Midbrain (tissue), 1 donor: ENCODE measurements at places on chromosomes 1 and 21.

- no peak for DNase-seq
Measured at GRCh38 chr1:209805341-209805781, 581 bp downstream of the IRF6 start.

DNA sequence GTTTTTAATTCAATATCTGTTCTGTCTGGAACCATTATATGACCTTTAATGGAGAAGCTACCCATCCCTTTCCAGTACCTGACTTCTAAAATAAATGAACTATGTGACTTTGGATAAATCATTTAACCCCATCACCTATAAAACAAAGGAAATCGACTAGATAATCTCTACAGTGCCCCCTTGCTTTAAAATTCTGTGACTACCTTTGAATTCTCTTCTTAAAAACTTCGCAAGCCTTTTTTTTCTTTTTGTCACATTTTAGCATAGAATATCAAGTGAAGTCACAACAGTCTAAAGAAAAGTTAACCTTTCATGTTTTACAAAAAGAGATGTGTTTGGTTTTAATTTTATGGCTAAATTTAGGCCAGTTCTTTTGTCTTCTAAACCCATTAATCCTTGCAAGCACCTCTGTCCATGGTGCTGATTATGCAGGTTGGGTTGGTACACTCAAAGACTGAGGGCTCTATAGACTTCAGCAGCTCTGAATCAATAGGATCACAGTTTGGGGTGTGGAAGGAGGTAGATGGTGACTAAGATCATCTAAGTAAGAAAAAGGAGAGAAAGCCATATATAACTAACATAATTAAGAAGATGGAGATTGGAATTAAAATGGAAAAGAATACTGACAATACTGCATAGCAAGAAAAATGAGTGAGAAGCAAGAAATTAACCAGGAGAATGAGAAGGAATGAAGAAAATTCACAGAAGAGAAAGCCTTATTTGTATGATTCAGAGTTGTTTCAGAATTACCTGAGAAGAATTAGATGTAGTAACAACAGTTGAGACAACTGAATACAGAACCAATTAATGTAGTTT is 59.2 kb downstream of the TBX15 start:
- no peak for DNase-seq

GRCh38 chr1:185438936-185439335 is 121.9 kb upstream of the IVNS1ABP start:
- no peak for DNase-seq

GRCh38 chr1:216020743-216021345 is 402.4 kb downstream of the USH2A start:
- DNase-seq: no peak

DNA sequence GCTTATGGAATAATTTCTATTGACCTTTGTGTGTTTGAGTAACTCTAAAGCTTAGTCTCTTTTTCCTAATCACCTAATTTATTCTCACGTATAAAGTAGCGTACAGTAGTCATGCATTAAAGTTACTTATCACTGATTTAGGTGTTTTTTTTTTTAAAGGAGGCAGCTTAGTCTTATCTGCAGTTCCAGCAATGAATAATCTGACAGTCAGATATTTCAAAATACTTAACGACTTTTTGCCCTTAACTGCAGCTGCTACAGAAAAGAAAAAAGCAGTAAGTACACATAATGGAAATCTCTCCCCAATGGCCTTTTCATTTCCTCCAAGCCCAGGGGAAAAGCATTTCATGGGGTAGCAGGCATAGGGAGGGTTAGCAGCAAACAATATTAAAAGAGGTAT is 54.6 kb downstream of the SLC35F3 start:
- DNase-seq: no peak

GRCh38 chr1:87208931-87209330 is 119.7 kb upstream of the LMO4 start:
- DNase-seq: no peak

DNA sequence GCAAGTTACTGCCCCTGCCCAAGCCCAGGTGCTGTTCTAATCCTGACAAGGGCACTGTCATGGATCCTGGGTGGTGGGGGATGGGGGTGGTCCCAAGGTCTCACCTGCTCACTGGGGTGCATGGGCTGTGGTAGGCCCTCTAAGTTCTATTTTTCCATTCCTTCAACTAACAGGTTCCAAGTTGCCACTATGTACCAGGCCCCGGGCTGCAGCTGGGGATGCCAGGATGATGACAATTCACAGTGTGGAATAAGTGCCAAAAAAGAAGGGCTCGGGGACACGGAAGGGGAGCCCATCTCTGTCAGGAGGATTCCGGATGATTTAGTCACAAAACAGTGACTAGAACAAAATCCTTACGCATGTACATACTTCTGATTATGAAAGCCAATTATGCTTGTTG is 76.0 kb downstream of the STUM start:
- no peak for DNase-seq

- no peak for DNase-seq
Measured at GRCh38 chr1:211229365-211229759, 29.8 kb upstream of the RCOR3 start.

- DNase-seq: no peak
Measured at GRCh38 chr1:998745-998994, 1.2 kb downstream of the HES4 start.

GRCh38 chr21:35072960-35073359 is 23.9 kb upstream of the RUNX1 start:
- DNase-seq: no peak

DNA sequence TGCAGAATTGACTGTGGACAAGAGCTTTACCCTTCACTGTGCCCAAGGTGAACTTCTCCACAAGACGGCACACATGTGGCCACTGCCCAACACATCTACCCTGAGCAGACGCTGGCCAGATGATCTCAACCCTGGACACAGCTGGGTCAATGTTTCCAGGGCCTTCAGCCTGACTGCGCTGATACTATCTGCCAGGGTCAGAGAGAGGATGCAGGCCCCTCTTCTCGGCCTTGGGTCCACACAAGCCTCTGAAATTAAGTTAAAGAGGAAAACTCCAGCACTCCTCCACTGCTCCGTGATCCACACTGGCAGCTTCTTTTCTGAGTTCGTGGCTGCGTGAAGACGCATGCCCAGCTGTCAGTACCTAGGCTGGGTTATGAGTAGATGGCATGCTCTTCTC is 58.1 kb downstream of the GLIS1 start:
- no peak for DNase-seq

DNA sequence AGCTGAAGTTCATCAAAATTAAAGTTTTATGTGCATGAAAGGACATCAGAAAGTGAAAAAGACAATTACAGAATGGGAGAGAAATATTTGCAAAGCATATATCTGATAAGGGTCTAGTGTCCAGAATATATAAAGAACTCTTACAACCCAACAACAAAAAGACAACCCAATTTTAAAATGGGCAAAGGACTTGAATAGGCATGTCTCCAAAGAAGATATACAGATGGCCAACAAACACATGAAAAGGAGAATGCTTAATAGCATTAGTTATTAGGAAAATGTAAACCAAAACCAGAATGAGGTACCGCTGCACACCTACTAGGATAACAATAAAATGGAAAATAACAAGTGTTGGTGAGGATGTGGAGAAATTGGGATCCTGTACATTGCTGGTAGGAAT is 1.7 kb upstream of the PSEN2 start:
- DNase-seq: no peak

DNA sequence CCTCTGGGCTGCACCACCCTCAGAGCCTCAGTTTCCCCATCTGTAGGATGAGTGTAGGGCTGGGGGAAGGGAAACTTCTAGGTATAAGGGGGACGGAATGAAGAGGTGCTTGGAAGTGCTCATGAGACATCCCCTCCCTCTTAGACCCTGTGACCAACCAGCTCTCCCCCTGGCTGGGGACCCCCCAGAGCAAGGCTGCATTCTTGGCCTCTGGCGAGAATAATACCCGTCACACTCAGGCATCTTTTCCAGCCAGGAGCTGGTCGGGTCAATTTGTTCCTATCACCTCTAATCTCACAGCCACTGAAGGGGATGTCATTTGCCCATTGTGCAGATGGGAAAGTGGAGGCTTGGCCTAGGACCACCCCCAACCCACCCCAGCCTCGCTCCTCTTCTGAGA is 443.0 kb downstream of the PTPRU start:
- no peak for DNase-seq

DNA sequence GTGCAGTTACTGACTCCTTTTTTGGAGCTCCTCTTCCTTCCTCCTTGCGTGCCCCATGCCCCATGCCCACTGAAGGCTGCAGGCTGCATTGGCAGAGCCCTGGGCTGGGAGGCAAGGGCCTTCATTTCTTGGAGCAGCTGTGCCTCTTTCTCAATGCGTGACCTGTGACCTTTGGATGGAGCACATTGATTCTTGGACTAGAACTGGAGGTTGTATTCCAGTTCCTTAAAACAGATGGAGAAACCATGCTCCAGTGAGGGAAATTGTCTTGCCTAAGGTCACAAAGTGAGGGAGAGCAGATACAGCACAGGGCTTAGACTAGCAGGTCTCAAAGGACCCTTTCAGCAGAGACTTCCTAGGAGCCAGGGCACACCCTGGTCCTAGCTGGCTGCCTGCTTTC is 9.0 kb downstream of the TMEM269 start:
- no peak for DNase-seq
